ENCODE measurements at places on chromosomes 1 and 21. TPM values are rescaled to one million over a fixed set of nuclear protein-coding genes. Genes with fewer than 3 reads are reported as not detected.

KRTAP13-2 gene
- polyA plus RNA-seq = not detected

CAMK1G gene
- polyA plus RNA-seq = 6.3 TPM

DNA sequence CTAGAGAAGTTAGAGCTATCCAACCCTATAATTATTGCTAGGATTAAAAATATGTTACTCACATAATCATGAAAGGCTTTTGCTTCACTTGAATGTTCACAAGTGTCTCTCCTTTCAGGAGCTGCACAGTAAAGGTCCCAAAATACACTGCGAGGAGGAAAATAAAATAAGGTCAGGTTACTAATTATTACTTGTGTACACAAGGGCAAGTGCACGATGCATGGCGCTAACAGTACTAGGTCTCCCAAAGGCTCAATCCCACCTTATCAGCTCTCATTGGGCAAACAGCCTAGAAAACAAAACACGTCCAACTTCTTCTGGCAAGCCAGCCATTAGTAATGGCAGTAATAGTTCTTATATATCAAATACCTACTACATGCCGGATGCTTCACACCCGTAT lies 4.4 kb downstream of the SSBP3 start:
- DNase-seq = no peak

DNA sequence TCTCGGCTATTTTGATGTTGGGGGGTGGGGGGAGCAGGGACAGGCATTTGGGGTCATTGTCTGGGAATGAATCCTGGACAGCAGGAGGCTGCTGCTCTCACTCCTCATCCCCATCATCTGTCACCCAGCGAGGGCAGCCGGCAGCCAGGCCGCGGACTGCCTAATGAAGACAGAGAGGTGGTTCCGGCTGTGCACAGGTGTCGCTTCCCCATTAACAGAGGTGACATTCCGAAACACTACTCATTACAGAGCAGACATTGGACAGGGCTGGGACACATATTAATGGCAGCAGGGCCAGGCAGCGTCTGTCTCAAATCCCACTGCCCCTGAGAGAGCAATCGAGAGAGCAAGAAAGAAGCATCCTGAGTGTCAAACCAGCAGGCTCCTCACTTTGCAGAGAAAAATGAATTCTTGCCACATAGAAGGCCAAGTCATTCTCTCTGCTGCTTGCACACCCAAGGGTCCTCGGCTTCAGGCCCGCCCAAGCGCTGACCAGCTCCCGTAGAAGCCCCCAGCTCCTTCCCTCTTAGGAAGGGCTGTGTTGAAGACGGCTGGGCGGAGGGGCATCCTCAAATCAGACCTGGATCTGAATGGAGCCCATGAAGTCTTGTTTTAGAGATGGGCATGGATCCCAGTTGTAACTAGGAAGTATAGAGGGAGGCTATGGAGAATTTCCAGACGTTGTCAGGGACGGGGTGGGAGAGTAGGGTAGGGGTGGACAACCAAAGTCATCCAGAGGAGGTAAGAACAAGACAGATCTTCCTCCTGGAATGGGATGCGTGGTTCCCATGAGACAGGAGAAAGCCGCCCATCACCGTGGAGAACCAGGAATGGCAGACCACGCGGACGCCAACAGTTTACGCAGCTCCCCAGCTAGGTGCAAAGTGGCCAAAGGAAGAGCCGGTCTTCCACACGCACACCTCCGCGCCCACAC lies 8.2 kb upstream of the LEMD1 start:
- DNase-seq = no peak

DNA sequence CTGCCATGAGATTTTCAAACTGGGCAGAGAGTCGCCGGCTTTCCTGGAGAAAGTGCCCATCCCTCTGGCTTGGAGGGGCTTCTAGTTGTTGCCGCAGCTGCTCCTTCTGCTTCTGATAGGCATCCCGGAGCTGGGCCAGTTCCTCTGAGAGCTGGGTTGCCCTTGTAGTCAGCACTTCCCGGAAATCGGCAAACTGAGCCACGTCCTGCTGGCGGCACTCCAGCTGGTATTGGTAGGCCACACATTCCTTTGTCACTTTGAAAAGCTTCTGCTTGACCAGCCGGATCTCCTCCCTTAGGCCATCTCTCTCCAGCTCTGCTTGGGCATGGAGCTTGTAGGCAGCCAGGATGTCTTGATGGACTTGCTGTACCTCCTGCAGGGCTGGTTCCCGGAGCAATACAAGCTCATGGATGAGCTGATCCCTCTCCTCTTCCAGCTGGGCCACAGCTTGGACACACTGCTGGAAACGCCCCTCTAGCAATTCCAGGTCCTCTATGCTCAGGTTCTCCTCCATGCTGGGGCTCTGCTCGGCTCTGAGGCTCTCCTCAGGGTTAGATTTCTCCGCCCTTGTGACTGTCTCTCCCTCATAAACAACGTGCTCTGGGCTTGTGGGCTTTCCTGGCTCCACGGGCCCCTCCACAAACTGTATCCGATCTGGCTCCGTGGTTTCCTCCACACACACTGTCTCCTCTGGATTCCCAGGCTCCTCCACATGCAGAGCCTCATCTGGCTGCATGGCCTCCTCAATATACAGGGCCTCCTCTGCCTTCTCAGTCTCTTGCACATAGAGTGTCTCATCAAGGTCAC lies 7.3 kb downstream of the SYNC start:
- no peak for DNase-seq

DNA sequence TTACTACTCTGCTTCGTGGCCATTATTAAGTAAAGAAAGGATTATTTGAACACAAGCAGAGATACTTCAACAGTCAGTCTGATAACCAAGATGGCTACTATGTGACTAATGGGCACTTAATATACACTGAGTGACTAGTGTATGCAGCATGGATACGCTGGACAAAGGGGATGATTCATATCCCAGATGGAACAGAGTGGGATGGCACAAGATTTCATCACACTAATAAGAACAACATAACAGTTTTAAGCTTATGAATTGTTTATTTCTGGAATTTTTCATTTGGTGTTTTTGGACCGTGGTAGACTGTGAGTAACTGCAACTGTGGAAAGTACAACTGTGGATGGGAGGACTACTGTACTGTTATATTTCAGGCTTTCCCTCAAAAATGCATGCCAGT lies 9.4 kb downstream of the ZCCHC17 start:
- DNase-seq = no peak

AADACL4 gene
- polyA plus RNA-seq = 1.7 TPM

GRCh38 chr1:5141750-5142149 lies 487.3 kb downstream of the AJAP1 start:
- no peak for DNase-seq

DNA sequence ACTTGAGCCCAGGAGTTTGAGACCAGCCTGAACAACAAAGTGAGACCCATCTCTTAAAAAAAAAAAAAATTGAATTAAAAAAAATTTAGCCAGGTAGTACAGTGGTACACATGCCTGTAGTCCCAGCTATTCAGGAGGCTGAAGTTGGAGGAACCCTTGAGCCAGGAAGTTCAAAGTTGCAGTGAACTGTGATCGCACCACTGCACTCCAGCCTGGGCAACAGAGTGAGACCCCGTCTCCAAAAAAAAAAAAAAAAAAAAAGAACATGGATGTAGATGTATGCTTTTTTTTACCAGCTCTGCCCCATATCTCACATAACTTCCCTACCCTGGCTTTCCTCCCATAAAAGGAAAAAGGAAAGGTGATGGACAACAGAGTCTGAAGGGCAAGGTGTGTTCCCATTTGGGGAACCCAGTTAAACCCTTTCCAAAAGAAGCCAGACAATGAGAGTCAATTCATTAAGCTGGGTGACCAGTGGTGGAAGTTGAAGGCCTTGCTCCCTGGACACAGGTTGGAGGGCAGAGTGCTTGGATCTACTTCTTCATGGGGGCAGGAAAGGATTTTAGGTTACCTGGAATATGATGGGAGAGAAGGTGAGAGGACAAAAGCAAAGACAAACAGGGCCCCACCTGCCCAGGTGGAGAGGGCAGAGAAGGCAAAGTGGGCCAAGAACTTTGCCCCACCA lies 2.9 kb downstream of the KRTCAP2 start:
- no peak for DNase-seq

C1QC gene
- polyA plus RNA-seq = 10.9 TPM

ARHGEF19 gene
- 18.9 TPM for polyA plus RNA-seq

GRCh38 chr1:170765279-170765678 lies 101.3 kb downstream of the PRRX1 start:
- no peak for DNase-seq

GRCh38 chr21:35366394-35367080 lies 317.4 kb upstream of the RUNX1 start:
- no peak for DNase-seq

EDARADD gene
- 7.6 TPM for polyA plus RNA-seq
